ENCODE measurements at places on chromosomes 12 and 14.

DNA sequence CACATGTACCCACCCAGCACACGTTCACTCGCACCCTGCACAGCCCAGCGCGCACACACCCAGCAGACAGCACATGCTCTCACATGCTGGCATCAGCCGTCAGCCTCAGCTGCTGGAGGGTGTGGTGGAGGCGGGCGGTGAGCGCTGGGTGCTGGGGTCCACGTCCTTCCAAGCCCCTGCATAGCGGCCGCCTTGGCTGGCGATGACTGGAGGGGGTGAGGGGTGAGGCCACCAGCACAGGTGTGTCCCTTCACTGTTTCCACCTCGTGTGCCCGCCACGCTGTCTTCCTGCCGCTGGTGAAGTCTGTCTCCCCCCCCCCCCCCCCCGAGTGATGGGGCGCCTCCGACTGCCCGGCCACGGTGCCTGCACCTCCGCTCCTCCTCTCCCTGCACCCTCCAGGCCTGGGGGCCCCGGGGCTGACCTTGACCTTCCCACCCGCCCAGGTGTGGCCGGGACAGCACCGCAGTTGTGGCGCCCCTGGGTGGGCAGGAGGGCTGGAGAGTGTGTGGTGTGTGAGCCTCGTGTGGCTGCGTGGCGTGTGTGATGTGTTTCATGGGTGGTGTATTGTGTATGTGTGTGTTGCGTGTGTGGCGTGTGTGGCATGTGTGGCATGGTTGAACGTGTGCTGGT, 37.4 kb downstream of the NOC4L start:
- no peak for DNase-seq

GRCh38 chr12:111768159-111768895, 1.6 kb downstream of the ALDH2 start:
- DNase-seq = no peak

GRCh38 chr14:48955857-48956256, 630.3 kb downstream of the RPS29 start:
- no peak for DNase-seq

- peak; percentile 73 for DNase-seq
Measured at GRCh38 chr12:52156757-52157565, 34.9 kb downstream of the KRT80 start.

- no peak for DNase-seq
Measured at GRCh38 chr12:6452944-6453630, 1.2 kb downstream of the TAPBPL start.

GRCh38 chr12:84632556-84632955, 280.0 kb downstream of the SLC6A15 start:
- no peak for DNase-seq

- DNase-seq = no peak
Measured at GRCh38 chr12:132586929-132587328, 23.5 kb downstream of the LRCOL1 start.

- no peak for DNase-seq
Measured at GRCh38 chr14:63863004-63863403, 10.2 kb downstream of the SYNE2 start.

DNA sequence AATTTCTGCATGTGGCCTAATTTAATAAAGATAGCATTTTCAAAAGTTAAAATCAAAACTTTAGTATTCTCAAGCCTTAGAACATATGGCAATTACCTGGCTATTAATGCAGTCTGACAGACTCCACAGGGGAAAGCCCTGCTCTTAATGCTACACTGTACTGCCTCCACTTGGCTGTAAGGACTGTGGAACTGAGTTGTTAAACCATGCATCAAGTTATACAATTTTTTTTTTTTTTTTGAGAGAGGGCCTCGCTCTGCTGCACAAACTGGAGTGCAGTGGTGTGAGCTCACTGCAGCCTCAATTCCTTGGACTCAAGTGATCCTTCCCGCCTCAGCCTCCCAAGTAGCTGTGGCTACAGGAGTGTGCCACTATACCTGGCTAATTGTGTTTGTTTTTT, 19.0 kb upstream of the NDUFA12 start:
- DNase-seq = no peak

DNA sequence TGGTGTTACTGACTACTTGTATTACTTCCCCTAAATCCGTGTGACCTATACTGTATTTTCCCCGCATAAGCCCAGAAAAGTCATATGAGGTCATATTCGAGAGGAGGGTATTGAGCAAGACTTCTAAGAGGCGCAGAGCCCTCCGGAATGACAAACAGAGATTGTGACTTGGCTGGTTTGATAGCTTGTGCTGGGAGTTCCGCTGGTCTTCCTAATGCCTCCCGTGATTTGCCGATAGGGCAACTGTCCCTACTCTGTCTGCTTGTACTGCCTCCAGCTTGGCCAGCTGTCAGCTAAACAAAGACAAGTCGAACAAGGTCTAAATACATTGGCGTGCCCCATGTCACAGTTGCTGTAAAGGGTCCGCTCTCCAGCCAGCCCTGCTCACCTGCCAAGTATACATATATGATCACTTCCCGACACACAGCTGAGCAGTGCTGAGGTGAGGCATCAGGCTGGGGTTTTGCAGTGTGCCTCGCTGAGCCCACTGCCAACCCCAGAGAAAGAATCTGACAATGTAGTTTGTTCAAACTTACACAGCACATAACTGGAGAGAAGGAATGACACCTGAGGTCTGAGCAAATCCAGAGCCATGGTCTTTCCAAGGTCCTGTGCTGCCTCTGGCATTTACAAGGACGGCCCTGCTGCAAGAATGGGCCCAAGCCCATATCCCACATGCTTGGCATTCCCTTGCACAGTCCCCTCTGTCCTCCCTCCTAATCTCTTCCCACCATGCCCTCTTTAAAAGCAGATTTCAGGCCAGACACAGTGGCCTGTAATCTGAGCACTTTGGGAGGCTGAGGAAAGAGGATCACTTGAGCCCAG, 23.7 kb downstream of the LGMN start:
- DNase-seq = no peak

DNA sequence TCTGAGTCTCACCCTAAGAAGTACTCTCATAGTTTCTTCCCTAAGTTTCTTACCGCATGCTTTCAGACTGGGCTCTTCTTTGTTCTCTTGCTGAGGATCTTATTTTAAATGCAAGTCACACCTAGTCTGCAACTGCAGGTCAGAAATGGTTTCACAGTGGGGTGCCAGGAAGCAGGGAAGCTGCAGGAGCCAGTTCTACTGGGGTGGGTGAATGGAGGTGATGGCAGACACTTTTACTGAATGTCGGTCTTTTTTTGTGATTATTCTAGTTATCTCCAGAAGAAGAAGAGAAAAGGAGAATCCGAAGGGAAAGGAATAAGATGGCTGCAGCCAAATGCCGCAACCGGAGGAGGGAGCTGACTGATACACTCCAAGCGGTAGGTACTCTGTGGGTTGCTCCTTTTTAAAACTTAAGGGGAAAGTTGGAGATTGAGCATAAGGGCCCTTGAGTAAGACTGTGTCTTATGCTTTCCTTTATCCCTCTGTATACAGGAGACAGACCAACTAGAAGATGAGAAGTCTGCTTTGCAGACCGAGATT, 1.7 kb downstream of the FOS start:
- no peak for DNase-seq

GRCh38 chr12:96401076-96401871, 1.0 kb upstream of the CDK17 start:
- DNase-seq = no peak

- no peak for DNase-seq
Measured at GRCh38 chr12:105363890-105364289, 33.4 kb downstream of the C12orf75 start.

GRCh38 chr14:32774214-32774613, 164.5 kb upstream of the NPAS3 start:
- DNase-seq = no peak

DNA sequence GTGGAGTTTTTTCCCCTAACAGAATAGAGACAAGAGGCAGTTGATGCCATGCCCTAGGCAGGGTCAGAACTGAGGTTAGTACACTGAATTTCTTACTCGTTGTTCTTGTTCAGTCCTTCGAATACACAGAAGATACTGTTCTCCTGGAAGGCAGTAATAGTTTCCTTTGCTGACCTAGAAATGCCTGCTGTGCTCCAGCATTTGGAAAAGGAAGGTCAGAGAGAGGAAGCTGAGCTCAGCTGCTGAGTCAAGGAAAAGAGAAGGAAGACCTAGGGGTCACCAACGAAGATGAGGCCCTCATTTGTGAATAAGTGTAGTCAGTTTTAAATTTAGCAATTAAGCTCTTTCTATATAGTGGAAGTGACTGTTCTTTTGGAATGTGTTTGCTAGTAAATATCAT, 100.1 kb downstream of the CRADD start:
- no peak for DNase-seq

DNA sequence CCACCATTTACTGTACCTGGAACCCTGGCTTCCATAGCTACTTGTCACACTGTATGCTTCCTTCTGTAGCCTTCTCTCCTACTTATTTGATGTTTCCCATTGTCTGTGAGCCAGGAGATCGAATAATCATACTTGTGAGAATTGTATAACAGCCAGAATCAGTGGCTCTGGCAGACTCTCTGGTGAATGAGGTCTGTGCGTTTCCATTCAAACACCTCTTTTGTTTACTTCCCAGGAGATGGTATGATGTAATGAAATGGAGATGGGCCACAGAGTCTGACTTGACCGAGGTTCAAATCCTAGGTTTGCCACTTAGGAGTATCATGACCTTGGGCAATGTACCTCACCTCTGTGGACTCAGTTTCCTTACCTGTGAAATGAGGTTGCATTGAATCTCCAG, 35.7 kb upstream of the CLMN start:
- no peak for DNase-seq

- DNase-seq = no peak
Measured at GRCh38 chr12:66143868-66144267, 13.3 kb upstream of the LLPH start.

DNA sequence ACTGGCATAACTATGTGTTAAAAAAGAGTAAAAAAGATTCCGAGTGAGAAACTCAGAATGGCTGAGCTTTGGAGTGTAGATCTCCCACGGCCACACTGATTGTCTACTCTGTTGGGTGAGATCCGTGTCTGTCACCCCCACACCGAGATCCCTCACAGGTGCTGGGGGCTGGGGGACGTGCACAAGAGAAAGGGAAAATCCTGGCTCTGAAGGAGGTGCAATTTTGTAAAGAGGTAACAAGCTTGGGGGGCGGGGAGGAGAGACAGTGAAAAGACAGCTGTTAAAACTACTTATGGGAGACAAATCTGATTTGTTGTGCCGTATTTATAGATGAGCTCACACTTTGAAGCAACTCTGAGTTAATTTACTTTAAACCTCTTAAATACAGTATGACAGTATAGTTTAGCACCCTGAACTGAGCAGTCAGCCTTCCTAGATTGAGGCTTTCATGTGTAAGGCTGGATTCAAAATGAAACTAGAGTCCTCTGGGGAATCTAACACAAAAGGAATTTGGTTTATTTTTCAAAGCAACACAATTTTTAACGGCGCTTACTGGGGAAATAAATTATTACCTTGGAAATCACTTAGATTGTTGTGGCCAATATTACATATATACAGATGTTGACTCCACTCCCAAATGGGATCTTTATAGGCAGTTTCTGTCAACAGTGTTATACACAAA, 167.4 kb upstream of the RGS6 start:
- no peak for DNase-seq

DNA sequence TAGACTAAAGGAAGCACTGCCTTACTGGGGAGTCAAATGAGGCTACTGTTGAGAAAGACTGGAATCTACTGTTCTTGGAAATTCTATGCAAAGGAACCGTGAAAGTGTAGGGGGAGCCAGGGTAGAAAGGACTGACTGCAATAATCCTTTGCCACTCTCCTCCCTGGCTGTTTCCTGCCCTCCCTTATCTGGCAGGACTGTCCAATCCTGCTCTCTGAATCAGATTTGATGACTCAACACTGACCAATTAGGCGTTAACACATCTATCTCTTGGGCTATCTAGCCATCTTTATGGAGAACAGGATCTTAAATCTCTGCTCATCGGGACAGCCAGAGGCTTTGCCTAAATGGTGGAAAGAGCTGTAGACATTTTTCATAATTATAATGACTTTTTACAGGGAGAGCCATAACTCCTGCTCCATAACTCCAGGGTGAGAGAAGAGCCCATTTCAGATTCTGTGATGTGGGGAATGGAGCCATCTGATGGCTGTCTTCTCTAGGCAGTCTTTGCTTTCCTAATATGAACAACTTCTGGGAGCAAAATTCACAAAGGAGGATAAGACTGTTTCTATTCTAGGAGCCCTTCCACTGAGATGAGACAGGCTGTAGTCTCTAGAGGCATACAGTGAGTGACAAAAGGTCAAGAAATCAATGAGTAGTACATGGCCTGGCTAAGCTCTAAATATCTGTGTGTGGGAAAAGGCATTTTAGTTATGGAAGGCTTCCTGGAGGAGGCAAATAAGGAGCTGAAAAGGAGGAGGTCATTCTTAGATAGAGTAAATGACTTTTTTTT, 68.9 kb upstream of the CISTR start:
- no peak for DNase-seq

- no peak for DNase-seq
Measured at GRCh38 chr12:50505675-50506530, 1.1 kb downstream of the DIP2B start.

- DNase-seq = no peak
Measured at GRCh38 chr12:117064049-117064448, 35.2 kb downstream of the TESC start.

GRCh38 chr14:78197051-78197450, 26.9 kb downstream of the NRXN3 start:
- no peak for DNase-seq

DNA sequence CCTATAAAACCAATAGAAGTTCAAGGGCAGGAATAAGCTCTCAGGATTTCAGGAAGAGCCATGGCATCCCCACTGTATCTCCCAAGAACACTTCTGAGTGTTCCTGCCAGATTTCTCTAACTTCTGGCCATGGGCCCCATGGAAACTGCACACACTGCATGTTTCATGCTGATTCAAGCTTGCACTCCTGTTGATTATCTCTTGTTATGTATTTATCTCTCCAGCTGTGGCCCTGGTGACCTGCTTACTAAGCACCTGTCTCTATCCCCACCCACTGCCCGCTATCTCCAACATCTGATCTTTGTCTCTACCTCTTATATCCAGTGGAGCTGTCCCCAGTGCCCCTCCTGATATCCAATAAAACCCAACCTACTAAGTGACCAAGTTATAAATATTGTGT, 285.3 kb downstream of the PDZRN4 start:
- DNase-seq = no peak

DNA sequence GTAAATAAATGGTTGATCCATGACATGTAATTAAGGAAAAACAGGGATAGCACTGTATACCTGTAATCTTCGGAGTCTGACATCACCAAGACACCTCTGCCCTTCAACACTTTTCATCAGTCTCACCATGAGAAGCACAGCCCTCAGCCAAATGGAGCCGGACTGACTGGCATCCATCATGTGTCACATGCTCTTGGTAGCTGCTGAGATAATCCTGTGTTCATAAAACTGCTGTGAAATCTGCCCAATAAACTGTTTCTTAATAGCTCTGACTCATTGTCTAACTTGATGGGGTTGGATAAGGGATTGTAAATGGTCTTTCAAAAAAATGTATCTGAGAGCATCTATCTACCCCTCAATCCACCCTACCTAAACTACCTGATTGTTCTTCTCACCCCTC, 33.6 kb downstream of the KCNH5 start:
- no peak for DNase-seq
